Thoracic aorta (tissue), 2 donors: ENCODE measurements at places on chromosomes 3 and 15. TPM values are rescaled to one million over a fixed set of nuclear protein-coding genes. Genes with fewer than 3 reads are reported as not detected.
A peak's percentile ranks its signal among the peaks of the same experiment; 100 is the strongest.

The CLRN1 gene
- total RNA-seq = not detected

DNA sequence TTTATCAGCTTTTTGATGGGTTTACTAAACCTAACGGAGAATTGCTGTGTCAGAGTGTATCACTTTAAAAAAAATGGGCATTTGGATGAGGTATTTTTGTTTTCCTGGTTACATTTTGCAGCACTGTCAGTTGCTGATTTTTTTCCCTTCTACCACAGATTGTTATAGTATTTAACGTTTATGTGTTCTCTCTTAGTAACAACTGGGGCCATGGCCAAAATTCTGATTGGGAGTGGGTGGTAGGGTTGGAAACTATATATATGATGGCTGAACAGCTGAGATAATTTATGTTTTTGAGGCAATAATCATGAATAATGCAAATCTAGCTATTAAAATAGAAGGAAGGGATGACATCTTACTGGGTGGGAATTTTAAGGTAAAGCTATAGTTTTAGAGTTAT lies 229.4 kb upstream of the SUCLG2 start:
- DNase-seq = no peak
- H3K36me3 ChIP-seq = no peaks in the 10 kb centered on the region
- no peak overlapping the region for H3K27ac ChIP-seq
- H3K27me3 ChIP-seq = no peaks in the 10 kb centered on the region
- no peaks in the 10 kb centered on the region for H3K4me1 ChIP-seq

- H3K27me3 ChIP-seq = no peaks in the 10 kb centered on the region
- no peak overlapping the region for H3K4me3 ChIP-seq
- DNase-seq = no peak
- no peaks in the 10 kb centered on the region for H3K4me1 ChIP-seq
- H3K27ac ChIP-seq = no peak overlapping the region
- H3K36me3 ChIP-seq = peaks cover 7% of the 10 kb centered on the region
Observed at GRCh38 chr3:197139586-197139985, 110.0 kb upstream of the MELTF start.

- H3K27me3 ChIP-seq = no peaks in the 10 kb centered on the region
- no peak overlapping the region for H3K4me3 ChIP-seq
- no peaks in the 10 kb centered on the region for H3K36me3 ChIP-seq
- no peak overlapping the region for H3K27ac ChIP-seq
- H3K4me1 ChIP-seq = no peaks in the 10 kb centered on the region
Observed at GRCh38 chr3:31613177-31613576, 80.5 kb downstream of the STT3B start.

GRCh38 chr3:105274536-105274935 lies 92.2 kb upstream of the ALCAM start:
- H3K27ac ChIP-seq = no peak overlapping the region
- H3K36me3 ChIP-seq = no peaks in the 10 kb centered on the region
- no peak overlapping the region for H3K4me3 ChIP-seq
- H3K4me1 ChIP-seq = no peaks in the 10 kb centered on the region
- no peaks in the 10 kb centered on the region for H3K27me3 ChIP-seq

The TMEM207 gene
- not detected for total RNA-seq

DNA sequence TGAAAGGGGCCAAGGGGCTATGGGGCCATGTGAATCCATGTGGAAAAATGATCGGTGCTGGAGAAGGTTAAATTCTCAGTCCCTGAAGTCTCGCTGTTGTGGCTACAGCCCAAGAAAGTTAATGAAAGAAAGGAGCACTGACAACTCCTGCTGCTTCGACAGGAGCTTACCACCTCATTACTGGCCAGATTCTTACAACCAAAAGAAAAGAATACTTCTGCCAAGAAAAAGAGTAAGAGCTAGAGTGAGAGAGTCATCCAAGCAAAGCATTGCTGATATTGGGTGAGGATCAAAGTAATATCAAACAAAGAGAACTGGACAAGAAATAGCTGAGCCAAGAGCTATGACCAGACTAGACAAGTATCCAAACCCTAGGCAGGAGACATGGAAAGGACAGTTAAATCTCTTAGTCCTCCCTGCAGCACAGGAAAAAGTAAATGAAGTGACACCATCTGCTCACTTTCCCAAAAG lies 348.4 kb upstream of the PLSCR5 start:
- no peak overlapping the region for H3K4me3 ChIP-seq
- DNase-seq = no peak
- no peaks in the 10 kb centered on the region for H3K27me3 ChIP-seq
- no peak overlapping the region for H3K27ac ChIP-seq

The ITGA11 gene
- 246 TPM for total RNA-seq

The EIF4E3 gene
- total RNA-seq = 8.8 TPM

DNA sequence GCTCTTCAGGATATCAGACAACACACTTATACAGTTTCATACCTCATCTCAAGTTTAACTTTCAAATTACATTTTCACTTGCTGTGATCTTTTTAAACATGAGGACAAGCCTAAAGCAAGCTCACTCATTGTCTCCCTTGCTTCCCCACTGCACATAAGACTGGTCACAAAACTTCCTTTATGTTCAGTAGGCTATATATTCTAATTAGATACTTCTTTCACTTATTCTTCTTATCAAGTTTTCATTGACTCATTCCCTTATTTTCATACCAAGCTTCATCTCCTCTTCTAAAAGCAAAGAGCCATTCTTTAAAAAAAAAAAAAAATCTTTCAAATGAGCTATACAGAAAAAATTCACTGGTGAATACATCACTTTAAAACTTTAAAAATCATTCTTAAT lies 62.6 kb downstream of the ESYT3 start:
- no peak for DNase-seq
- no peak overlapping the region for H3K27ac ChIP-seq
- H3K36me3 ChIP-seq = peaks cover 13% of the 10 kb centered on the region
- H3K4me1 ChIP-seq = no peaks in the 10 kb centered on the region
- no peaks in the 10 kb centered on the region for H3K27me3 ChIP-seq

DNA sequence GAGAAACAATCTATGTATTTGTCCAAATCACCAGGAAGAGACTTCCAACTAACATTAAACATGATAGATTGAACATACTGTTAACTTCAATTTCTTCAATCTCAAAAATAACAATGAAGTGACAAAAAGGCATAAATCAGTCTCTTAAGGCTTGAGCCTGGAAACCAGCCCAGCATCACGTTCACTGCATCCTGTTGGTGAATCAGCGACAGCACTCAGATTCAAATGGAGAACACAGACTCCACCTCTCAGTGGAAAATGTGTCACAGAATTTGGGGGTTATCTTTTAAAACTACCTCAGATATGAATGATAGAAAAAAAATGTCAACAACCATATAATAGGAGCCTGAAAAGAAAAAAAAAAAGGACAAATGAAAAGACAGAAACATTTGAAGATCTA lies 212.0 kb downstream of the MINAR1 start:
- H3K27ac ChIP-seq = no peak overlapping the region
- DNase-seq = no peak
- no peaks in the 10 kb centered on the region for H3K27me3 ChIP-seq
- no peaks in the 10 kb centered on the region for H3K4me1 ChIP-seq
- H3K4me3 ChIP-seq = no peak overlapping the region

The SH3GL3 gene
- not detected for total RNA-seq

- no peak overlapping the region for H3K27ac ChIP-seq
- H3K4me3 ChIP-seq = no peak overlapping the region
- H3K27me3 ChIP-seq = no peaks in the 10 kb centered on the region
- H3K4me1 ChIP-seq = no peaks in the 10 kb centered on the region
- DNase-seq = no peak
- no peaks in the 10 kb centered on the region for H3K36me3 ChIP-seq
Observed at GRCh38 chr3:195040094-195040493, 230.9 kb downstream of the XXYLT1 start.

DNA sequence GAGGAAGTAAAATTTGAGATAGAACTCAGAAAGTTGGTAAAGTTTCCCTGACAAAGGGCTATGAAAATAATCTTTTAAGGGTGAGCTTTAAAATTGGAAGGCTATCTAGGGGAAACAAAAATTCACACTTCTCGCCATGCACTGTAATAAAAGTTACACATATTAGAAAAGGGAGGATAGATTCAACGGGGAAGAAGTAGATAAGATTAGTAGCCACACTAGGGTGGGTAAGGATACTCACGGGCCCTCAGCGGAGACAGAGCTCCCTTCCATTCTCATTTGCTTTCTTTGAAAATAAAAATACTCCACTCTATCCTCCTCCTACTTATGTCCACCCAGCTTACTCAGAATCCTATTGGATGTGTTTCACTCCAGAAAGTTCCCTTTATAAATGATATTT lies 691.3 kb upstream of the NR2F2 start:
- no peaks in the 10 kb centered on the region for H3K36me3 ChIP-seq
- no peaks in the 10 kb centered on the region for H3K27me3 ChIP-seq
- no peak overlapping the region for H3K4me3 ChIP-seq
- no peak for DNase-seq

DNA sequence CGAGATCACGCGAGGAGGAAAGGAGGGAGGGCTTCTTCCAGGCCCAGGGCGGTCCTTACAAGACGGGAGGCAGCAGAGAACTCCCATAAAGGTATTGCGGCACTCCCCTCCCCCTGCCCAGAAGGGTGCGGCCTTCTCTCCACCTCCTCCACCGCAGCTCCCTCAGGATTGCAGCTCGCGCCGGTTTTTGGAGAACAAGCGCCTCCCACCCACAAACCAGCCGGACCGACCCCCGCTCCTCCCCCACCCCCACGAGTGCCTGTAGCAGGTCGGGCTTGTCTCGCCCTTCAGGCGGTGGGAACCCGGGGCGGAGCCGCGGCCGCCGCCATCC lies 1.1 kb upstream of the SETD5 start:
- H3K4me3 ChIP-seq = peak overlapping the region; percentile 82
- peaks cover 8% of the 10 kb centered on the region for H3K36me3 ChIP-seq
- peaks cover 47% of the 10 kb centered on the region for H3K4me1 ChIP-seq
- H3K27me3 ChIP-seq = no peaks in the 10 kb centered on the region

DNA sequence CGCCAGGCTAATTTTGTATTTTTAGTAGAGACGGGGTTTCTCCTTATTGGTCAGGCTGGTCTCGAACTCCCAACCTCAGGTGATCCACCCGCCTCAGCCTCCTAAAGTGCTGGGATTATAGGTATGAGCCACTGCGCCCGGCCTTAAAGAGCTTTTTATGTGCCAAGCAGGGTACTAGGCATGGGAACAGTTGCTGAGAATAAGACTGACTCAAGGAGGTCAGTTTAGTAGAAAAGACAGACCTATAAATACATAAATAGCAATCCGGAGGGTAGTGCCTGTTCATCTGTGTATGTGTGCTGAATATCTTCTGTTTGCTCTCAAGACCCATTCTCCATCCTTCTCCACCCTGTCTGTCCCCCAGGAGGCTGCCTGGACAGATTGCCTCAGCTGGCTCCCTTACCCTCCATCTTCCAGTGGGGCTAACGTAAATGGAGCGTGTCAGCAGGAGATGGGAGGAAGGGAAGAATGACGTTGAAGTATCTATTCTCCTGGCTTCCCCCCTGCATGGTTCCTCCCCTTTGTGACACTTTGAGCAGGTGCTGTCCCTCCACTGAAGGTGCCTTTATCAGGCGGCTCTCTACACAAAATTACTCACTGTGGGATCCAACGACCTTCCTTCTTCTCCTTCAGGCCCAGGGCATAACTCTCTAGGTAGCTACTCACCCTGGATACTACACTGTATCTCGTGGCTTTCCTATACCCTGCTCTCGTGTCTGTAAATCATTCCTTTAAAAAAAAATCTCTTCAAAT lies 31.1 kb downstream of the FBXO40 start:
- no peaks in the 10 kb centered on the region for H3K36me3 ChIP-seq
- H3K27ac ChIP-seq = no peak overlapping the region
- DNase-seq = no peak
- H3K4me3 ChIP-seq = no peak overlapping the region
- no peaks in the 10 kb centered on the region for H3K4me1 ChIP-seq

- no peak overlapping the region for H3K4me3 ChIP-seq
- DNase-seq = no peak
- H3K27ac ChIP-seq = no peak overlapping the region
Observed at GRCh38 chr3:192848371-192849233, 69.1 kb downstream of the MB21D2 start.

DNA sequence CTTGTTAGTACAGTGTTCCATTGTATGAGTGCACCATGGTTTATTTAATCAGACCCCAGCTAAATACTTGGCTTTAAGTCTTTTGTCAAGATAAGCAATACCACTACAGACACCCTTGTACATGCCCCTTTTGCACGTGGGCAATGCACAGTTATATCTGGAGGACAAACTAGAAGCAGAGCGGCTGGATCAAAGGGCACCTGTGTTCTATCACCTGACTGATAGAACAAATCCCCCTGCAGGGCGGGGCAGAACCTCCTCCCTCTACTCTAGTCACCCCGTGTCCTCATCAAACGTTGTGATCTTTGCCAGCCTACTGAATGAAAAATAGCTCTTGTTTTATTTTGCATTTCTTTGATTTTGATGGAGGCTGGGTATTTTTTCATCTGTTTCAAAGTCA lies 314.9 kb downstream of the TLE3 start:
- no peaks in the 10 kb centered on the region for H3K27me3 ChIP-seq
- no peaks in the 10 kb centered on the region for H3K4me1 ChIP-seq
- H3K4me3 ChIP-seq = no peak overlapping the region
- no peak for DNase-seq

DNA sequence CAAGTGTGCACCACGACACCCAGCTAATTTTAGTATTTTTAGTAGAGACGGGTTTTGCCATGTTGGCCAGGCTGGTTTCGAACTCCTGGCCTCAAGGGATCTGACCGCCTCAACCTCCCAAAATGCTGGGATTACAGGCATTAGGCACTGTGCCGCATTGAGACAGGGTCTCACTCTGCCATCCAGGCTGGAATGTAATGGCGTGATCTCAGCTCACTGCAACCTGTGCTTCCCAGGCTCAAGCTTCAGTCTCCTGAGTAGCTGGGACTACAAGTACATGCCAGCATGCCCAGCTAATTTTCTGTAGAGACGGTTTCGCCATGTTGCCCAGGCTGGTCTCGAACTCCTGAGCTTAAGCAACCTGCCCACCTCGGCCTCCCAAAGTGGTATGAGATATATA lies 51.6 kb downstream of the ACAD9 start:
- H3K27me3 ChIP-seq = no peaks in the 10 kb centered on the region
- no peak overlapping the region for H3K27ac ChIP-seq
- H3K36me3 ChIP-seq = no peaks in the 10 kb centered on the region

DNA sequence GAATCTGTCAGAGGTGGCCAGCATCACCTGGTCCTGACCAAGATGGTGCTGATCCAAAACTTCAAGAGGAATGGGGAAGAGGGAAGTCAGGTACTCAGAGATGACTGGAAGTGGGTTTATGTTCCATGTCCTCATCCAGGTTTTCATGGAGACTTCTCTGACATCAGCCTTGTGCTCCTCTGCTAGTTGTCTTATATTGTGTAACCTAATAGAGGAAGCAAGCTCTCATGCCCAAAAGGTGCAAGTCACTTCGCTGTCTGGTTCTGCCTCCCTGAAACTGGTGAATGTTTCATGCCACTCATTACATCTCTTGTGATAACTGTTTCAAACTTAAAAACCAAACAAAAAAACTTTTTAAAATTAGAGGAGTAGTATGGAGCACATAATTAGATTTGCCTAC lies 127.2 kb upstream of the MANF start:
- DNase-seq = no peak
- no peaks in the 10 kb centered on the region for H3K4me1 ChIP-seq
- H3K36me3 ChIP-seq = no peaks in the 10 kb centered on the region
- H3K27ac ChIP-seq = no peak overlapping the region
